Activated T-helper 1 cell treated with anti-CD3 and anti-CD28 coated beads, Interleukin-12 subunit alpha, Interleukin-12 subunit beta, Interleukin-2, Interleukin-4 antibody, amounts not matched to agents 30 ng/mL and 10 ng/mL and 1 ng/mL, durations not matched to agents 14 hours and 24 hours and 36 hours (primary cell): ENCODE measurements at places on chromosomes 4 and X.

DNA sequence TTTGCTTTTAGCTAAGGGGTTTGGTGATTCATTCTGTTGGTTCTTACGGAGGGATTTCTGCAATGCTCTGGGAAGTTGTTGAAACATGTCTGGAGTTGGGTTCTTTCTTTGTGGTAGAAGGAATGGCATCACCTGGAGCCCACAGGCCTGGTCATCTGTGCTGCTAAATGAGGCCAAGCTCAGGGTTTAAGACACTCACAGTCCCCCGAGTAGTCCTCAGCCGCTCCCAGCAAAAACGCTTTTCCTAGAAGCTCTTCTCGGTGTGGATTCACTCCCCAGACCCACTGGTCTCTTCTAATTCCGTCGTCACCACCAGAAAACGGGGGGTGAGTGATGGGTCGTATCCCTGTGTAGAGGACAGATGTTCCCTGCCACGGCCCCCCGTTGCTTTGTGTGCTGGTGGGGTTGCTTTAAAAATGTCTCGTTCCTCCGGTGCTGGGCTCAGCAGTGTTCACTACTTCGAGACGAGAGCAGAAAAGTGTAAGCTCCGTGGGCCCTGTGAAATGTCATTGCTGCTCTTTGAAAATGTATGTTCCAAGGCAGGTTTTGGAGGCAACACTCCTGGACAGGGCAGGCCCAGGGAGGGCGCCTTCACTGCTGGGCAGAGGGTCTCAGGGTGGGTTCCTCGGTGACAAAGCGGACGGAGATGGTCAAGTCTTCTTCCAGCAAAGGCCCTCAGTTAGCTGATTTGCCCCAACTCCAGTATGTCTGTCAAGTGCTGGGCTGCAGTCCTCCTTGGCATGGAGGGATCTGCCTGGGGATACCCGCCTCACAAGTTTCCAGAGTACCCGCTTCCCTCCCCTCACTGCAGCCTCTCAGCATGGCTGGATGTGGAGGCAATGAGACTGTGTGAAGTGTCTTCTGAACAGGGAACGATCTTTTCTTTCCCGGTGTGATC is 37.3 kb downstream of the PSAPL1 start:
- no peak for DNase-seq

DNA sequence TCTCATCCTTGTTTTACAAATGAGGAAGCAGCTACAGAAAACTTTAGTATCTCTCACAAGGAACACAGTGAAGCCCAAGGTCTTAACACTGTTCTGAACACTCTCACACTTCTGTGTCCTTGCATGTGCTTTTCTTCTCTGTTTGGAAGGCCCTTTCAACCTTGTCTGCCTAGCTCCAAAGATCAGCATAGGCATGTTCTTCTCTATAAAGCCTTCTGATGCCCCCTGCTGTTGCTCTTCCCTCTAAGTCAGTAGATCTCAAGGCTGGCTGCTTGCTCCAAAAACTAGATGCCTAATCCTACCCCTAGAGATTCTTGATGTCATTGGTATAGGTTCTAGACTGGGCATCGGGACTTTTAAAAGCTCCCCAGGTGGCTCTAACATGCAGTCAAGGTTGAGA is 5.9 kb downstream of the APOO start:
- peak; percentile 9 for DNase-seq

DNA sequence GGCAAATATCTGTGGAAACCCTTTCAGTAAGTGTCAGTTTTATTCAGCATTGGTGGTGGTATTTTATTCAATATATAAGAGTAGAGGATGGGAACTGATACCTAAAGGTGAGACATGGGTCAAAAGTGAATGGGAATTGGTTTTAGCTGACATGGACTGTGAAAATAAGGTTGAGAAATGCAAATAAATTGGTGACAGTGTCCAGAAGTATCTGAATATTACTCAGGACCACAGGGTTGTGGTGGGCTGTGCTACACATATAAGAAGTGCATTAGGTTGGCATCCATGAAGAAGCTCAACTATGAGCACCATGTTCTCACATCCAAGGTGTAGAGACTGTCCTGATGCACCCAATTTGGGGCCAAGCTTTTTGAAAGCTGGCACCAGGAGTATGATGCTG is 45.0 kb downstream of the ETDC start:
- DNase-seq, result no peak

GRCh38 chr4:41069257-41069656 is 145.1 kb downstream of the APBB2 start:
- no peak for DNase-seq
